Activated naive CD8-positive, alpha-beta T cell treated with anti-CD3 and anti-CD28 coated beads, Interleukin-2, amount 10 ng/mL, durations not matched to agents 7 days and 5 days (primary cell): ENCODE measurements at places on chromosomes 1 and 21.

DNA sequence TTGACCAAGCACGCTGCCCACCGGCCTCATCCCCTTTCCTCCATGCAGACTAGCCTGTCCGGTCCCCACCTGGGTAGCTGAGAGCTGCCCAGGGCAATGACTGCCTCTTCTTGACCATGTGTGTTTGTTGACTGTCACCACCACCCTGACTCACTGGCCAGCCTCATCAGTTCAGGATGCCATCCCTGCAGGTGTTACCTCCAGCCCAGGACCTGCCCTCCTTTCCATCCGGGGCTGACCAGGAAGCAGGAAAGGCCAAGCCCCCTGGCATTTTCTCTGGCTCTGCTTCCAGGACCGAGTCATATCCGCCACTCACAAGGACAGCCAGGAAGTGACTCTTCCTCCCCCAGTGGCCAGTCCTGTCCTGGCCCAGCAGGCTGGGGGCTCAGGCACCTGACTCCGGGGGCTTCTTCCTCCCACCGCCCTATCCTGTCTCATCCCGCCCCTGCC is 17.1 kb downstream of the EPHA2 start:
- no peak for DNase-seq

DNA sequence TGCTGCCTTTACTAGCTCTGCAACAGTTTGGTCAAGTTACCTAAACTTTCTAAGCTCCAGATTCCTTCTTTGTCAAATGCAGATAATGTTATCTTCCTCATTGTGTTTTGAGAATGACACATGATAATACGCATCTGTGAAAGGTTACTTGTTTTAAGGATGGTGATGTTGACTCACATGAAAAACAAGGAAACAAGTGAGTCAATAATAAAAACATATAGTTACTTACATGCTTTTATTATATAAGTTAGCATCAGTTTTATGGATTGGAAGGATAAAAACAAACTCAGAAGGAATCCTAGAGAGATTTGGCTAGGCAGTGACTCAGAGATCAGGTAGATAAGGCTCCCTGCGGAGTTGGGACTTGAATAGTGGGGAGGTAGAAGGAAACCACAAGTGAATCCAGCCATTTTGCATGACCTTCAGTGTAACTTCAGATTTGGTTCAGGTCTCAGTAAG is 144.6 kb downstream of the LMO4 start:
- no peak for DNase-seq

- DNase-seq, result no peak
Measured at GRCh38 chr1:38444311-38444710, 397.7 kb upstream of the POU3F1 start.

- DNase-seq, result peak; percentile 82
Measured at GRCh38 chr21:46184625-46185555, 631 bp upstream of the SPATC1L start.

- no peak for DNase-seq
Measured at GRCh38 chr1:54818461-54819194, 17.5 kb upstream of the TTC22 start.

DNA sequence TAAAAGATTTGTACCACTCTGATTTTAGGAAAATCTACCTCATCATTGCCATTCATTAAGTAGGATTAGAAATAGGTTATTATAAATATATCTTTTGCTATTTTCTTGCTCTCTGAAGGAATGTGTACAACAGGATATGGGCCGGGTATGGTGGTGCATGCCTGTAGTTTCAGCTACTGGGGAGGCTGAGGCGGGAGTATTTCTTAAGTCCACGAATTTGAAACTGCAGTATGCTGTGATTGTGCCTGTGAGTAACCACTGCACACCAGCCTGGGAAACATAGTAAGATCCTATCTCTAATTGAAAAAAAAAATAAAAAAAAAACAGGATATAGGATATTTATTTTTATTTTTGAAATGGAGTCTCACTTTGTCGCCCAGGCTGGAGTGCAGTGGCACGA is 50.0 kb downstream of the CLIC4 start:
- no peak for DNase-seq

GRCh38 chr1:69814926-69815325 is 247.2 kb downstream of the LRRC7 start:
- no peak for DNase-seq

DNA sequence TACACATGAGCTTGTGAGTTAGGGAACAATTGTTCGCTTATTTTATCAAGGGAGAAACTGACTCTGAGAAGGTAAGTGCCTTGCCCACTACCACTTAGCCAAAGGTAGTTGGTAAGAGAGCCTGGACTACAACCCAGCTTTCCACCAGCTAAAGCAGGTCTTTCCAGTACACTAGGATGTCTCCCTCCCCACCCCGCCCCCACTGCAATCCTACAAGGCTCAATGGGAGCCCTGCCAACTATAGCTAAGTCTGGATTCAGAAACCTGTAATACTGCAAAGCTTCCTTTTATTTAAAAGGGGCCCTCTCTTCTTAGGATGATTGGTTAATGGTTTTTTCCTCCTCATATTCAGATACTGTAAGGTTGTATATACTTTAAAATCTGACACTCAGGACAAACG is 102.0 kb upstream of the C8B start:
- no peak for DNase-seq

- DNase-seq, result no peak
Measured at GRCh38 chr1:97593192-97593591, 327.6 kb downstream of the DPYD start.

DNA sequence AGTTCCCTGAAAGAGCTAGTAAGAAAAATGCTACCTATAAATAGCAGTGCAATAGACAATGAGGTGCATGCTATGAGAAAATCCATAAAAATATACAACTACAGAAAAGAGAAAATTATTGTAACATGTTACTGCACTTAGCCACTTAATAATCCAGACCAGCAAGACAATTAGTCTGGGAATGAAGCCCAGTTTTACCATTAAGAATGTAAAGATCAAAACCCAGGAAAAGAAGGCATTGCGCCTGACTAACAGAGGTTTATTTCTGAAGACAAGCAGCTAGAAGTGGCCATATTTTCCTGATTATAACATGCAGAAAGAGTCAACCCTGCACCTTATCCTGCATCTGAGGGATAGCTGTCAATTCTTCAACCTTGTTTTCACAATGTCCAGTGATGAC is 276.4 kb upstream of the PRMT6 start:
- no peak for DNase-seq

DNA sequence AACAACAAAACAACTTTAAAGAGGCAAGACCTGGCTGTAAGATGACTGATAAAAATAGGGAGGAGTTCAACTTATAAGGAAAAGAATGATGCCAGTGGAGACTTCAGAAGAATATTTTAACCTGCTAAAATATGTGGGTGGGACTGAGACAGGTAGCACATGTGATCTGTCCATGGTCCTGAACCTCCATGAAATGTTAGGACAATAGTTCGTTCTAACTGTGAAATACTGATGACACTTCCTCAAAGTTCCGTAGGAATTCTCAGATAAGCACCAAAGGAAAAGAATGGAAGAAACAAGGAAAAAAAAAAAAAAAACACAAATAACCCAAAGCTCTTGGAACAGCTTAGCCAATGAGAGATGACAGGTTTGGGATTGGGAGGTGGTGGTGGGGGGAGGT is 44.7 kb downstream of the CDC42BPA start:
- DNase-seq, result no peak

DNA sequence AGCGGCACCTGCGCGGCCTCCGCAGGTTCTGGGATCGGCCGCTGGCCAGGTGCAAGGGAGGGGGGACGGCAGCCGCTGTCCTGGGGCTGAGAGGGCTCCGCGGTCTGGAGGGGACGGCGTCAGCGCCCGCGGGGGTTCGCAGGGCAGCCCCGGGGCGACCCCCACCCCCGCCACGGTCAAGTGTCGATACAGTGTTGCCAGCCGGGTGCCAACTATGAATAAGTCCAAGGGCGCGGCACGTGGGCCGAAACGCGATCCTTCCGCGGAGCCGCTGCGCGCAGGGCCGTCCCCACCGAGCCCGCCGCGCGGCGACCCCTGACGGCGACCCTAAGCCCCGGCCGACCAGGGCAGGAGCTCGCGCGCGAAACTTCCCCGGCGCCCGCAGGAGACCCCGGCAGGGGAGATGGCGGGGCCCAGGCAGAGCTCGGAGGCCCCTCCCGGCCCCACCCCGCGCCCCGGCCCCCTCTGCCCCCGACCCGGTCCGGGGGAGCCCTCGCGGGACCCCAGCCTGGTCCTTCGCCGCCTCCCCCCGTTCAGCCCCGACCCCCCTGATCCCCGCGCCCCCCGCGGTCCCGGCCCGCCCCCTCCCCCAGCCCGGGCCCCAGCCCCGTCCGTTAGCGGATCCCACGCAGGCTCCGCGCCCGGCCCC is 586 bp upstream of the AGPAT3 start:
- DNase-seq, result peak; percentile 64

DNA sequence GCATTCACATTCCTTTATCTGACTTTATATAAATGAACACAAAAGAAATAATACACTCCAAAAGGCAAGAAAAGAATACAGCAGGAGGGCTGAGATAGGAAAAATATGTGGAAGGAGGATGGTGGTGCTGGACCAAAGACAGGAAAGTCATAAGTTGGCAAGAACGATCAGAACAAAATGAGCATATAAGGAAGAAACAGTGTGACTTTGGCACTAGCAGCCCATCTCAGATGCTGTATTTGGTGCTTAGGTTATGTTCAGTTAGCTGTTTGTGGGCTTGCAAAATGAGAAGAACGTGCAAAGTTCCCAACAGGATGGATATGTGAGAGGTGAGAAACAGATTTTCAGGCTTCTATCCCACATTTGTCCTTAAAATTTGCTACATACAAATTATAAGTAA is 719.8 kb upstream of the ADGRL4 start:
- DNase-seq, result no peak
